Effector CD4-positive, alpha-beta T cell (primary cell): ENCODE measurements at places on chromosomes 11 and 22.

DNA sequence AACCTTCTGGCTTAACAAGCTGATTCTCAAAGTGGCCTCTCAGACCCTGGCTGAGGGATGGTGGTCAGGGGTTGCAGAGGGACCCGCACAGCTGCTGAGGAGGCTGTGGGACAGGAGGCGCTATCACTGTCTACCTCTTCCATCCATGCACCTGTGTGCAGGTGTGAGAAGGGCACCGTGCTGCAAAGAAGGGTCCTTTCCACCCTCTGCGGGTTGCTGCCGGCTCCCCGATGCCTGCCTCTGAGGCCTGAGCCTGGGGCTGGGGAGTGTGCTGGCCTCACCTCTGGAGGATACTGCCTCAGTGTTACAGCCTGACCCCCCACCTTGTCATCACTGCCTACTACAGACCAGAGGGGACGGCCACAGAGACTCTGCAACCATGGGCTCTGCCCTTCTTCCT, 66.1 kb upstream of the B3GAT1 start:
- no peak for DNase-seq

DNA sequence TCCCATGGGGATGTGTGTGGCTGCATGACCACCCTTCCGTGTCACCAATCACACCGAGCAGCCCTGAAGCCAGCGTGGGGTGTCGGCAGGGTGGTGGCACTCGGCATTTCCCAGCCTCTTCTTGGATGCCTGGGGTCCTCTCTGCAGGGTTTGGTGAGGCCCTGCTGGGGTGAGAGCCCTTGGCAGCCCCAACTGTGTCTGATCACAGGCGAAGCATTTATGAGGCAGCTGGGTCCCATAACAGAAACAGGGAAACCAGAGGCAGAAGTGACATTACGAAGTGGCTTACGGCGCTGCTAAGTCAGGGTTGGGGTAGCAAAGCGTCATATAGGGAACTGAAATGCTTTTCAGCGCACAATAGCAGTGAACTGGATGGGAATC, 92.3 kb upstream of the SEPTIN5 start:
- no peak for DNase-seq

GRCh38 chr11:2219318-2220017, 47.9 kb upstream of the TH start:
- DNase-seq: no peak

- no peak for DNase-seq
Measured at GRCh38 chr11:98365190-98365589, 655.6 kb upstream of the CNTN5 start.

DNA sequence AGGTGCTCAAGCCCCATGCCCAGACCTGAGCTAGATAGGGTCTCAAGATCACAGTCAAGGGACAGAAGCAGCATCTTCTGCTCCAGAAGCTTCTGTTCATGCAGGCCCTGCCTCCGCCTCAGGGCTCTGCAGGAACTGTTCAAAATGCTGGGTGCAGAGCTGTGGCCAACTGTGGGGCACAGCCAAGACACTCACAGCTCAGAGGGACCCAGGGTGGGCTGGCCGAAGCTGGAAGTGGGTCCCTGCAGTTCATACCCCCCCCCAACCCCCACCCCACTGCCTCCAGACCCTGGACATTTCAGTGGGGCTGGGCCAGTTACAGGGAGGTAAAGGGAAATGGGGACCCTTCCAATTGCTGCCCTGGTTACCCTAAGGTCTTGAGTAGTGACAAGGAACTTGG, 129.0 kb downstream of the CRYBB2 start:
- no peak for DNase-seq

DNA sequence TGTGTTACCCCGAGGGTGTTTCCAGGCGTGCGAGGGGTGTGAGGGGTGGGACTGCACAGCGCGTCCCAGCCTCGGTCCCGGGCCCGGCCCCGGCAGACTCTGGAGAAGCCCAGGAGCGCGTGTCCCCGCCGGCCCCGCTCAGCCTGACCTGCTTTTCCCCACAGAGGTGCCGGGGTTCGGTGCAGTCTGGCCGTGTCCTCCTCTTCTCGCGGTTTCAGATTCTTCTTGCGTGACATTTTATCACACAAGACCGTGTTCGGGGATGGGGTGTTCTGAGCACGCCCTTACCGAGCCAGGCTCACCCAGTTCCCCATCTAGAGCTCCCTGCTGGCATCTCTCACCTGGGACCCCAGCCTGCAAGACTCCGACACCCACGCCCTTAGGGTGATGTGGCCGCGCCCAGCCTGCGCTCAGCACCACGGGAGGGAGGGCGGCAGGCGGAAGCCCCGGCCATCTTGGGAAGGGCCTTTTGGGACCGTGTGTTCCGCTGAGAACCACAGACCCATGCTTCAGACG, 775.6 kb downstream of the BRD1 start:
- DNase-seq: peak; percentile 15

GRCh38 chr11:27440090-27440489, 32.5 kb downstream of the LGR4 start:
- DNase-seq: no peak

DNA sequence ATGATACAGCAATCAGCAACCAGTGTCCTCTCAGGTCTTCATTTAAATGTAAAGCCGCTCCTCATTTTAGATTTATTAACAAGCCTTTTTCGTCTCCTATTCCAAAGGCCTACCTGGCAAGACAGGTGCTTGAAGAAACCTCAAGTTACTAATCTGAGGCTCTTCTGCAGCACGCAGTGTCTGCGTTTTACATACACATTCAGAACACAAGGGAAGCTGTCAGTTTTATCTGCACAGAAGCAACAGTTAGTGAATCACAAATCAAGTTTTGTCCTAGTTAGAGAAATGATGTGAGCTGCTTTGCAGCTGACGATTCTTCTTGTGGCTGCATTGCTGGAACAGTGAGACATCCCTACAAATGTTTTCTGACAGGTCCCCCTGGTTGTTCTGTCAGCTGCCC, 308.8 kb upstream of the NARS2 start:
- DNase-seq: no peak

DNA sequence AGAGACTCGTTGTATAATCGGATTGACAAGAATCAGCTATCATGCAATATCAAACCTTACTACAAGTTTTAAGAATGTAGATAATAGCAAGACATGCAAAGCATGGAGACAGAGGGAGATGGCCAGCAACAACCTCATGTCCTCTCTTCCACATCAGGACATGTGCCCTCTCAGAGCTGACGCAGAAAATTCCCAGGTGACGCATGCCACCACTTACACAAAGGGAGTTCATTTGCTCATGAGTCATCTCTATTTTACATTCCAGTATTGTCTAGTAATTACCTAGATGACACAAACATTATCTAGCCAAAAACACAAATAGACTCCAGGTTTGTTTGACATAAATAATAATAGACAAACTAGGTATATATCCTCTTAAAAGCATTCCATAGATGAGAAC, 38.1 kb upstream of the OPCML start:
- DNase-seq: no peak

- DNase-seq: no peak
Measured at GRCh38 chr11:68008381-68009337, 1.5 kb upstream of the ALDH3B1 start.

GRCh38 chr11:90803366-90803765, 580.5 kb upstream of the CHORDC1 start:
- DNase-seq: no peak

- no peak for DNase-seq
Measured at GRCh38 chr11:127493330-127494022, 492.9 kb upstream of the KIRREL3 start.

GRCh38 chr11:113497066-113497910, 22.1 kb upstream of the DRD2 start:
- DNase-seq: no peak

- no peak for DNase-seq
Measured at GRCh38 chr22:50531962-50532674, 2.3 kb upstream of the TYMP start.

- DNase-seq: no peak
Measured at GRCh38 chr22:20641198-20641892, 132.6 kb upstream of the SERPIND1 start.

DNA sequence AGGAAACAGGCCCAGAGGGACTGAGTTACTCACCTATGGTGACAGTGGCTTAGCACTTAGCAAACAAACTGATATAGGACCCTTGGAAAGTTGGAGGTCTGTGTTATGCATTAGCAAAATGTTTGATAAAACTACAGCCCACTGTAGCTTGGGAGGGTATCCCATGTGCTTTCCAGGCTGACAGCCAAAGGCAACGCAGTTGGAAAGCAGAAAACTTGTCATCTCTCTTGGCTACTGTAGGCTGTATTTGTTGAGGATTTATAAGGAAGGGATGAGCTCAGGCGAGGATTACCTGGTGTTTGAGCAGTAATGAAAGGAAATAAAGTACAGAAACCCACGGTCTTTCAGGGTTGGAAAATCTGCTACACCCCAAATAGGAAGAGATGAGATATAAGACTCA, 23.8 kb downstream of the SDHAF2 start:
- no peak for DNase-seq

DNA sequence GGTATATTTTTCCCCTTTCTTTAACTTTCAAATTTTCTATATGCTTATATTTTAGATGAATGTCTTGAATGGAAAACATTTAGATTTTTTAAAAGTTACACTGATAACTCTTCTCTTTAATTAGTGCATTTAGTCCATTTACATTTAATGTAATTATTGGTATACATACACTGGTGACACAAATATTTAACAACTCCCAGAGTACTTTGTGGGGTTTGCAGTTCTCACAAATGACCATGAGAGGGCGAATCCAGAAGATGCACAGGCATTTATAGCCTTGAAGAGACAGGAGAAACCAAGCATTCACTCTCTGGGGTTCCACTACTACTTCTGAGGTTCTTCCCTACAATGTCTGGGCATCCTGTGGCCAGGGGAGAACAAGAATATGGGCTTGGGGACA, 125.1 kb downstream of the TIMP3 start:
- DNase-seq: no peak

GRCh38 chr22:38220653-38221386, 19.0 kb downstream of the MAFF start:
- DNase-seq: no peak

DNA sequence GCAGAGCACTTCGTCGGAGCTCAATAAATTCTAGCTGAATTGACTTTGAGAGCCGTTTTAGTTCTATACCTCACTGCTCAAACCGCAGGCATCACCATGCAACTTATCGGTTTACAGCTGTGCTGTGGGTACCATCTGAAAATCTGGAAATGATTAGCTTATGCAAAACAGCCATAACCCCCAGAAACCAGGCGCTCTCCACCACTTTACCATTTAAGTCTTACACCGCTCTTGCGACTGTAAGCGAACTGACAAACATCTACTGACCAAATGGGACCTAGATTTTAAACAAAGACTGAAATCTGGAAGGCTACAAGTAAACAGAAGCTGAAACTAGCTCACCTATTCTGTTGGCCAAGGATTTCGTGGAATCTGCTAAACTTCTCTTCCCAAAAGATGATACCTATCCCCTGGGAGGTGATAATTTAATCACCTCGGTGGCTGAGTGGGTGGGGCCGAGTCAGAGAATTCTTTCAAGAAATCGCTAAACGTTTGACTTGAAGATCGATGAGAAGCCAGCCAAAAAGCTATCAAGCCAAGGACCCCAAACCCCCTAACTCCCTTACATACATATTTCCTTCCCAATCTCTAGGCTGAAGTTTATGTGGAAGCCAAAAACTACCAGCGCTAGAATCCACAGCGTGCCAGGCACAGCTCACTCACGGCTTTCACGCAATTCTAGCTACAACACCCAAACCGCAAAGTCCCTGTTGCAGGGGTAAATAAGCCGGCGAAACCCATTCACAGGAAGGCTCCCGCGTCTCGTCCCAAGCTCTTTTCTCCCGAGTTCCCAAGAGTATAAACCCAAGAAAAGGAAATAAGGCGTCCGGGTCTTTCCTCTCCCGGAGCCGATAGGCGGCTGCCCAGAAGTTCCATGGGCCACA, 644 bp downstream of the SPTY2D1 start:
- no peak for DNase-seq

DNA sequence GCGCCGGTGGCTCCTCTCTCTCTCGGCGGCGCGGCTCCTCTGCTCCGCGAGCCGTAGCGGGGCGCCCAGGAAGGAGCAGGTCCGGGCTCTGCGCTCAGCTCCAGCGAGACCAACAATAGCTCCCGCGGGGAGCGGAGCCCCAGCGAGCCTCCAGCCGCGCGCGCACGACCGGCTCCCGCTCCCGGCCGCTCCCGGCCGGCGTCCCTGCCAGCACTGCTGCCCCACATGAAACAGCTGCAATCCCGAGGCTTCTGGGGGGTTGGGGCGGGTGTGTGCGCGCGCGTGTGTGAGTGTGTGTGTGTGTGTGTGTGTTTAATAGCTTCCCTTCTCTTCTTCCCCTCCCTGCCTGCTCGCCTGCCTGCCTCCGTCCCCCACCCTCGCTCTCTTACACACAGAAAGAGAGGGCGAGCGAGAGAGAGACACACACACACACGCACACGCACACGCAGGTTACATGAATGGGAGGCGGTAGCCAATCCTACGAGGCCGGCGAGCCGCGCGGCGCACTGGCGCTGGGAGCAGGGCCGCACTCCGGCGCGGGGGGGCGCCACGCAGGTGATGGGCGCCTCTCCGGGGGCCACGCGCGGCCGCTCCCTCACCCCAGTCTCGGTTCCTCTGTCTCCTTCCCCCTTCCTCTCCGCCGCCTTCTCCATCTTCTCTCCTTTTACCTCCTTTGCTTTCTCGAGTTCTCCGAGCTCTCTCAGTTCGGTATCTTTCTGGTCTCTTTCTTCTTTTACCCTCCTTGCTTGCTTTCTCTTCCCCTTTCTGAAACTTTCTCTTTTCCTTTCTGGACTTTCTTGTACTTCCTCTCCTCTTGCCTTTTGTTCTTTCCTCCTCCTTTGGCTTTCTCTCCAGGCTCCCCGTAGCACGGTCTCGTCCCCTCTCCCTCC, at the start of gene TENM4:
Gene TENM4, minus strand, starts transcription at position 460 of the 890 bp plus-strand sequence. CDS start 371,086 bp downstream, outside the sequence.
- DNase-seq: no peak

- DNase-seq: no peak
Measured at GRCh38 chr22:49525801-49526535, 301.7 kb downstream of the BRD1 start.

- DNase-seq: peak; percentile 80
Measured at GRCh38 chr22:46150034-46150654, at the start of gene PPARA. PPARA (plus strand) TSS chr22:46150526; CDS start chr22:46198384, 47,858 bp downstream.

GRCh38 chr11:34926101-34926830, 9.8 kb downstream of the PDHX start:
- peak; percentile 8 for DNase-seq

GRCh38 chr11:119472856-119473222, 49.9 kb upstream of the THY1 start:
- no peak for DNase-seq

- no peak for DNase-seq
Measured at GRCh38 chr11:32092581-32093170, 1.8 kb downstream of the RCN1 start.

DNA sequence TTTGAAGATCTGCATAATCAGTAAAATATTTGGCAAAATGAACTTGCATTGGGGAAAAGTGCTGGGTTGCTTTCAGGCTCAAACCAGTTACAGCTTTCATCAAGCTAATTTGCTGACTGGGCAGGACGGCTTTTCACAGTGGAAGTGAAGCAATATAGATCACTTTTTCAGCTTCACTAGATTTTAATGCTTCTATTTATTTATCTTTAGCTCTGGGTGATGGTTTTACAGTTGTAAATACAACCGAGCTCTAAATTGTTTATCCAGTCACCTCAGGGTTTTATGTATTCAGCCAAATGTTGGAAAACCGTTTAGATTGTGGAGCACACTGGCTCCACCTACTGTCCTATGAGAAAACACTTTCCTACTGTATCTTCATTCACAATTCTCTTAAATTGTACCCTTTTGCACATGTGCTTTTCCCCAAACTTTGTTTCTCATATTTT, 58.2 kb downstream of the ACER3 start:
- DNase-seq: no peak
